Osteocyte (in vitro differentiated cells): ENCODE measurements at places on chromosomes 1 and 21.

DNA sequence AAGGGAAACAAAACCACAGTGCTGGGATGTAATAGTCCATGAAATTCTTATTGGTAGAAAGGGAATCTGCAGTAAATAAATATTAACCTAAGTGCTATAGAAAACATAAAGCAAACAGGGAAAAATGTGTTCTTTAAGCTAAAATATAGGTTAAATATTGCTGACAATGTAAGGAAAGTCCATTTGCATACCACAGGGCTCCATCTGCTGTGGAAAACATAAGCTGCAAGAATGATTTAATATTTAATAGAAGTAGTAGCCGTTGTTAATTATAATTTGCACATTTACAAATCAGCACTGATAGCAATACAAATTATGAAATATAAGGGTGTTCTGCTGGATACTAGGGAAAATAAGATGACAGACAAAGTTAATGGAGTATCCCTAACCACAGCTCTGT, 444.9 kb upstream of the PKN2 start:
- H3K4me3 ChIP-seq: no peak overlapping the region
- no peaks in the 10 kb centered on the region for H3K4me1 ChIP-seq
- DNase-seq: no peak
- no peaks in the 10 kb centered on the region for H3K36me3 ChIP-seq
- H3K27ac ChIP-seq: no peak overlapping the region

- no peak for DNase-seq
- peaks cover 26% of the 10 kb centered on the region for H3K4me1 ChIP-seq
- H3K27me3 ChIP-seq: no peaks in the 10 kb centered on the region
- no peak overlapping the region for H3K27ac ChIP-seq
- no peak overlapping the region for H3K4me3 ChIP-seq
- no peaks in the 10 kb centered on the region for H3K36me3 ChIP-seq
These were observed 185.0 kb upstream of the KCNK2 start for GRCh38 chr1:214897581-214897980.

DNA sequence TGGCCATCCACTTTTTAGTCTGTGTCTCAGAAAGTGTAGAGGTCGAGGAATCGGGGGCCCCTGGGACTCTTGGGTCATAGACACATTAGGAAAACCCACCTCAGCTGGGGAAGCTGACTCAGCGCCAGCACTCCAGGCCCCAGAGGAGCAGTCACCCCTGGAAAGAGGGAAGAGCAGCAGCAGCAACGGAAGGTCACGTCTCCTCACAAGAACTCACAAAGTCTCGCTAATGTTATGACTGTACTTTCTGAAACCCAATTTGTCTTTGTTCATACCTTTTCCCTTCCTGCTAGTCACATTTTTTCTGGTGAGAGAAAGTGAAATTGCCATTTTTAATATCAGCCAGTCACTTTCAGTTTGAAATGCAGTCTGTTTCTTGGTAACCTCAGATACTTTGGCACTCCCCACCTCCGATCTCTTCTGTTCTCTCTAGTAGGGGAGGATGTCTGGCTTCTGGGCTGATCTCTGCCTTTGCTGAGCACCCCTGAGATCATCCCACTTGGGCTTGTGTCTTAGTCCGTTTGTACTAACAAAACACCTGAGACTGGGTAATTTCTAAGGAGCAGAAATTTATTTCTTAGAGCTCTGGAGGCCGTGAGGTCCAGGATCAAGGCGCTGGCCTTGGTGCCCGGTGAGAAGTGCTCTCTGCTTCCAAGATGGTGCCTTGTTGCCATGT, 6.0 kb upstream of the NLRP3 start:
- H3K27me3 ChIP-seq: peaks cover 8% of the 10 kb centered on the region
- no peak for DNase-seq
- peaks cover 2% of the 10 kb centered on the region for H3K4me1 ChIP-seq
- no peaks in the 10 kb centered on the region for H3K36me3 ChIP-seq

DNA sequence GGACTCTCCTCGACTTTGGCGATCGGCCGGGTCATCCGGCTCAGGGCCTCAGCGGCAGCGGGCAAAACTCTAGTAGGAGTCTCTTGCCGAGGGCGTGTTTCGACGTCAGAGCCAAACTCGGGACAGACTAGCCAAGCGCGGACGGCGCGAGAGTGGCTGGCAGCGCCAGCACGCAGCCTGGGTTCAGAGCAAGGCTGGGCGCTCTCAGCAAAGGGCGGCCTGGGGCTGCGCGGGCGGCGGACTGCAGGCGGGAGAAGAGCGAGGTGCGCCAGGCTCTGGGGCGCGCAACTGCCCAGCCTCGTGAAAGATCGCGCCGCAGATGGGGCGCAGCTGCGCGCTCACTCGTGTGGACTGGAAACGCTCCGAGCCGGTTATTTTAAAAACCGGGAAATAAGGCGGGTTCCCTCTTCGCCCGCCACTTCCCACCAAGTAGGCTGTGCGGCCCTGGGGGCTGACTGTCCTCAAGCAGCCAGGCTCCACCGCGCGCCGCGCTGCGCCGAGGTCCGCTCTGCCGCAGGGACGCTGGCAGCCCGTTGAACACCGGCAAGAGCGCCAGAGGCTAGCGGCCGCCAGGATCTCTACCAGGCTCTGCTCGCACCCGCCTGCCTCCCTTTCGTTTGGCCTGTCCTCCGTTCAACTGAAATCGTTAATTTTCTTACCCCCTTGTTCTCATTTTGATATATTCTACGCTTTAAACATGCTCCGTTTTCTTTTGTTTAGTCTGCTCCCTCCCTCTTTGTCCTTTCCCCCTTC, 2.4 kb downstream of the ALX3 start:
- DNase-seq: no peak
- H3K27me3 ChIP-seq: peaks cover 56% of the 10 kb centered on the region
- H3K4me1 ChIP-seq: peaks cover 7% of the 10 kb centered on the region
- no peak overlapping the region for H3K27ac ChIP-seq

DNA sequence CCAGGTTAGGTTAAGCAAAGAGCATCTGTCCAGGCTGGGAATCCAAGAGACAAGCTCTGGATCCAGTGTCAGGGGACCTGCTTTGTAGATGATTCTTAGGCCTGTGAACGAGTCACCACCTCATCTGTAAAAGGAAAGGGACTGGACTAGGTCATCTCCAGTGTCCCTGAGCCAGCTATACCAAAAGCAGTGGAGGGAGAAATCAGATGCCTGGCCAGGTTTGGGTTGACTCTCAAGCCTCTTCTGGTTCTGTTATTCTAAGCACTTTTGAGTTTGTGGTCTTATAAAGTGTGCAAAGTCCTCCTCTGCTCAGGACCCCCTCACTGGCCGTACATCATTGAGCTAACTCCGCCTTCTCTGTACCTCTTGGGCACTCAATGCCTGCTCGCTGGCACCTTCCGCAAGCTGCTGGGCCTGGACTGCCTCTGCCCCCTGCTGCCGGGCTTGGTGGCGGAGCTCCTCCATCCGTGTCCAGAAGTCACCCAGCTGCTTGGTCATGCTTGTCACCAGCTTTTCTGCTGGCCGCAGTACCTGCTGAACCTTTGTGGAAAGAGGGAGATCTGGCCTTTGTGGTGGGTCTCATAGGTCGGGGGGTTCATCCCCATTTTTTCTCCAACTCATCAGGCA, 33.6 kb downstream of the CAMK1G start:
- no peak overlapping the region for H3K4me3 ChIP-seq
- DNase-seq: no peak
- H3K4me1 ChIP-seq: peaks cover 9% of the 10 kb centered on the region
- H3K27me3 ChIP-seq: peaks cover 6% of the 10 kb centered on the region
- H3K36me3 ChIP-seq: no peaks in the 10 kb centered on the region
- no peak overlapping the region for H3K27ac ChIP-seq

GRCh38 chr1:33042831-33043230, 6.1 kb upstream of the AK2 start:
- H3K4me3 ChIP-seq: no peak overlapping the region
- H3K36me3 ChIP-seq: no peaks in the 10 kb centered on the region
- no peak for DNase-seq
- H3K4me1 ChIP-seq: peaks cover 2% of the 10 kb centered on the region
- H3K27me3 ChIP-seq: no peaks in the 10 kb centered on the region
- H3K27ac ChIP-seq: no peak overlapping the region

- H3K4me1 ChIP-seq: no peaks in the 10 kb centered on the region
- no peak for DNase-seq
- H3K4me3 ChIP-seq: no peak overlapping the region
- H3K27ac ChIP-seq: no peak overlapping the region
- H3K27me3 ChIP-seq: peaks cover 22% of the 10 kb centered on the region
These were observed 41.4 kb downstream of the RNF187 start for GRCh38 chr1:228528612-228529011.

GRCh38 chr1:36093226-36093625, 4.5 kb downstream of the ADPRS start:
- peaks cover 21% of the 10 kb centered on the region for H3K4me1 ChIP-seq
- no peak overlapping the region for H3K27ac ChIP-seq
- peaks cover 9% of the 10 kb centered on the region for H3K36me3 ChIP-seq
- DNase-seq: no peak

DNA sequence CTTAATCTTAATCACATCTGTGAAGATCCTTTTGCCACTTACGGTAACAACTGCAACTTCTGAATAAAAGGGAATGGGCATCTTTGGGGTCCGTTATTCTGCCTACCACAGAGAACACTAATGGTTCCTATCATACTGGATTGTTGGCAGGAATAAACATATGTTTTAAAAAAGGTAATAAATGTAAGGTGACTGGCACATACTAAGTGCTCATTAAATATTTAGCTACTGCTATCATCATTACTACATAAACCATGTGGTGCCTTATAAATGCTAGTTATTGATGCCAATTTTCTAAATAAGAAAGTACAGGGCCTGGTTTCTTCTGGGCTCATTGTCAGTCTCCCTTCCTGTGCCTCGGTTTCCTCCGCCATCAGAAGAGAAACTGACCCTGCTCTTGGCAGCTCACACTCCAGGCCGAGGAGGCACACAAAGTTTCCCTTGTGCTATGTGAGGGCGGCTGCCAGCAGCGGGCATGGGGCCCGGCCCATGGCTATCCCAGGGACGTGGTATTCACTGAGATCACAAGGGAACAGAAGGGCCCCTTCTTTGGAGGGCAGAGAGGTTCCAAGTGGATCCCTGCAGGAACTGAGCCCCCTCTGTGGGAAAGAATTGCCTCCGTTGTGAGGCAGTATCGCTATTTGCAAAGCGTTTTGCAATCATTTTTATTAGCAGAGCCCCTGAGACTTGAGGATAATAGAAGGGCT, 26.2 kb downstream of the NAV1 start:
- no peaks in the 10 kb centered on the region for H3K36me3 ChIP-seq
- no peak for DNase-seq
- H3K4me3 ChIP-seq: no peak overlapping the region
- H3K27ac ChIP-seq: no peak overlapping the region
- H3K27me3 ChIP-seq: no peaks in the 10 kb centered on the region

DNA sequence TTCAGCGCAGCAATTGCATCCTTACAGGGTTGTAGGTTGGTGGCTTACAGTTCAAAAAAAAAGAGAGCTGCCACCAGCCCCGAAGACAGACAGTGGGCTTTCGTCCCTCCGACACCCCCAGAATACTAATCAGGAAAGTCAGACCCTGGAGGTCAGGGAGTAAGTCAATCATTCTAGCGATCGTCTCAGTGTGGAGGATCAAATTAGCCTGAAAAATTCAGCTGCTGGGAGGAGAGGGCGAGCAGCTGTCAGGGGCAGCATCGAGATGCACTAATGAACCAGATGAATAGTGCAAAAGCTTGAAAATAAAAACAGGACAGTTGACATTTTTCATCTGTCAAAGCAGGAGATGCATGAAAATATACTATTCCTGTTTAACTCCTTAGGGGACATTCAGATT, 138.4 kb downstream of the NEK7 start:
- no peak overlapping the region for H3K4me3 ChIP-seq
- no peaks in the 10 kb centered on the region for H3K27me3 ChIP-seq
- peaks cover 16% of the 10 kb centered on the region for H3K36me3 ChIP-seq
- peak overlapping the region; percentile 50 for H3K27ac ChIP-seq
- peaks cover 40% of the 10 kb centered on the region for H3K4me1 ChIP-seq
- no peak for DNase-seq
